ENCODE measurements at places on chromosomes 3 and 15. TPM values are rescaled to one million over a fixed set of nuclear protein-coding genes. Genes with fewer than 3 reads are reported as not detected.
A peak's percentile ranks its signal among the peaks of the same experiment; 100 is the strongest.

GRCh38 chr15:51302480-51302879 is 35.9 kb downstream of the CYP19A1 start:
- no peak for DNase-seq

- DNase-seq, result no peak
Observed at GRCh38 chr15:52790941-52791751, 1.0 kb upstream of the ONECUT1 start.

DNA sequence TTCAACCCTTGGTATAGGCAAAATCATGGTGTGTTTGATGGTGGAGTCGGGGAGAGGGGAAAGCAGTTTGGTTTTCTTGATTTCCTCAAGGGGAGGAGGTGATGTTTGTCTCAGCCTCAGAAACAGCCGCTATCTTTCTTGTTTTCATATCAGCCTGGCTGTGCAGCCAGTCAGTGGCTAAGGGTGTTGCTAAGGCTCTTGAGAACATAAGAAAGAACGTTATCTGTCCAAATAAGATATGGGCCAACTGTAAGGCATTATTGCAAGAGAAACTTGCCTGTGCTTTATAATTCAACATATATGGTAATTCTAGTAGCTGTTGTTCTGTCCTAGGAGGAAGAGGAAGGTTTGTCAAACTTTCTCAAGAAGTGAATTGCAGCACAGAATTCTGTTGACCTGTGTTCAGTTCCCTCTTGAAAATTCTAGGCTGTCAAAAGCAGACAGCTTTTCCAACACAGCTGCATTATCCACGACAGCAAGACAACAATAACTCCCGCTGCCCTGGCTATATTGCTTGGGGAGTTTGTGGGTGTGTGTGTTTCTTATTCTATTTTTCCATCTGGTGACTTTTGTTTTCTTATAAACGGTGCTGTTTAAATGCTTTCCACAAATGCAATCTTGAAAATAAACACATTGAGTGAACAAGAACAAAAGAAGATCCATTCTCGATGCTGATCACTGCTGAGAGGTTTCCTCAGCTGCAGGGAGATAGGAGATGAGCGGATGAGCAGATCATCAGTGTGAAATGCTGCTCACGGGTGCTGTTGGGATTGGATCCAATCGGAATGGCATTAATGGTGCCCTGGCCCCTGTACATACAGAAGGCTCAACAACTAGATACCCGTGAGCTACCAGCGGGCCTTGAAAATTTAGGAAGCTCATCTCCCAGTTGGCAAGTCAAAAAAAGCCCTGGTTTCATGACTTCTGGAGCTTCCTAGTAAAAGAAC is 90.8 kb upstream of the TNFAIP8L3 start:
- peak; percentile 68 for DNase-seq

DNA sequence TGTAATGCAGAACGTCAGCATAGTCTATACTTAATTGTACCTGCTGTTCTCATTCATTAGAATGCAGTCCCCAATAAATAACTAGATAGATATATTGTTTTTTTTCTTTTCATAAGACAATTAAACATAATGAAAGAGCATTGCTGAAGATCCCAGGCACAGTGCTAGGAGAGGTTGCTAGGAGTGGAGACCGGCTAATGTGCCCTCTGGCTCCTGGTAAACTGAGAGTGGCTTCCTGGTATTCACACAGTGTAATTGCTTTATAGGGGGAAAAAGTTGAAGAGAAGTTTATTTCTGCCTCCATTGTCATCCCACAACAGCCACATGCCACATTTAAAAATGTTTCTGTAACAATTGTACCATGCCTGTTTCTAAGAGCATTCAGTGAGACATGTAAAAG is 135.6 kb downstream of the MAP2K5 start:
- no peak for DNase-seq

- no peak for DNase-seq
Observed at GRCh38 chr15:59917504-59918157, 86.5 kb upstream of the FOXB1 start.

- DNase-seq, result no peak
Observed at GRCh38 chr15:33956397-33956796, 11.9 kb upstream of the CHRM5 start.

- peak; percentile 81 for DNase-seq
Observed at GRCh38 chr3:184757022-184757651, 45.3 kb upstream of the MAGEF1 start.

DNA sequence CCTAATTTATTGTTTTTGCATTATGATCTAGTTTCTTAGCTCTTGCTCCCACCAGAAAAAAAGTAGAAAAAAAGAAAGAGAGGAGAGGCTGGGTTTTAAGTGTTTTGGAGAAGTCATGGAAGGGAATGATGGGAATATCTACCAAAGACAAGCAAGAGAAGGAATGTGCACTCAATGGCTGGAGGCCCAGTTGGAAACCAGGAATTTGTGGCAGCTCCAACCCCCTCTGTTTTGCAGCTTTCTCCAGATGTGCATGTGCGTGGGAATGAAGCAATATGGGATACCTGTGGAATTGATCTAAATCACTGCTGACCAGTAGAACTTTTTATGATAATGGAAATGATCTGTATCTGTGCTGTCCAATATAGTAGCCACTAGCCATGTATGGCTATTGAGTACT is 27.1 kb downstream of the EIF2AK4 start:
- DNase-seq, result no peak

DNA sequence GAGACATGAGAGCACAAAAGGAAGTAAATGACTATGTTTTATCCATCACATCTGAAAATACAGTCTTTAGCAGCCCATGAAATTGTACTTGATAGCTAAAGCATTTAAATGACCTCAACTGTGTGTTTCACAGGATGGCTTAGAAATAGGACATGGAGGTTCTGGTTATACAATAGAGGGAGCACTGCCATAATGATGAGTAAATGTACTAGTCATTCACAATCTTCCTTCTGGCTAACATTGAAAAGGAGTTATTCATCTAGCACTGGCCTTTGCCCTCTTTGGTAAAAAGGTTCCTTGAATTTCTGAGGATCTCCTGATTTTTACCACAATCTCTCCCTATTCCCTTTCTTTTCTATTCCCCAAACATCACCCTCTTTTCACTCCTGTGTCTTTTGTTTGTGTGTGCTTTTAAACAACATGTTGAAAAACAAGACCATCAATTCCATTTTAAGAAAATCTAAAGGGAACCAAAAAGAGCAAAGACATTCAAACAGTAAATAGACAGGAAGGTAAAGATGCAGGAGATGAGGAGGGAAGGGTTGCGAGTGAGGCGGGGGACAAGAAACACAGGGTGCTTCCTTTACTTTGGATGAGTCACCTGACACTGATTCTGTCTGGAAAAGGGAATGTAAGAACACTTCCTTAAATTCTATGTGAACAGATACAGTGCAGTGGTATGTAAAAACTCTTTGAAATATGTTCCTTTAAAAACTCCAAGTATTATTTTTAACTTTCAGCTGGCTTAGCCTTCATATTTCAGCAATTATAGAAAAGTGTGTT is 619.0 kb downstream of the MECOM start:
- no peak for DNase-seq

DNA sequence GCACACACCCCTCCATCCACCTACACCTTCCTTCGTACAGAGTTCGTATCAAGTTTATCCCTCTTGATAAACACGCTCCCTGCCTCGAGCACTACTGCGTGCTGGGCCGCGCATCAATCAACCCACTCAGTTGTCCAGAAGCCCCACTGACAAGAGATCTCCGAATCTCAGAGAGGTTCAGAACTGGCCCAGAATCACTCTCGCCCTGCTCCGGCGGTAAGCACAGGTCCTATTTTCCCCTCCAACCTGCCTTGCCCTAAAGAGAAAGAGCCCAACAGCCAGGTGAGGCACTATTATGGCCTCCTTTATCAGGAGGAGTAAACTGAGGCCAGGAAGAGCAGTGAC is 494 bp upstream of the NISCH start:
- DNase-seq, result no peak

GRCh38 chr3:20173844-20174410 is 12.1 kb downstream of the SGO1 start:
- no peak for DNase-seq

- DNase-seq, result no peak
Observed at GRCh38 chr3:116256843-116257485, 188.3 kb downstream of the LSAMP start.

- DNase-seq, result no peak
Observed at GRCh38 chr15:74857082-74857655, 14.2 kb upstream of the ULK3 start.

GRCh38 chr3:120344349-120344748 is 4.8 kb downstream of the LRRC58 start:
- no peak for DNase-seq

DNA sequence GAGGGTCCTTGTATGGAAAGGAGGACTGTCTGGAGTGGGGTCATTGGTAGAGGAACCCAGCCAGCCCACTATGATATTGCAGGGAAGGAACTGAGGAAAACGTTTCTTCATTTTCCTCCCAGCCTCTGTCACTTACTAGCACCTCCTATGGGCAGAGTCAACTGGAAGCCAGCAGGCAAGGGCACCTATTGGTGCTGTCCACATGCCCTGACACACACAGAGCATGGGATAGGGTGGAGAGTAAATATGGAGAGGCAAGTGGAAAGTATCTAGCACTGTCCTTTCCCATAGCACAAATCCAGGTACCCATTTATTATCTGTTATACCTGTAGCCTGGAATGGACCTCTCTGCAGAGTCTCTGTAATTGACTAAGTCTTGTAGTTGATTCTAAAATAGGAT is 285.6 kb downstream of the WDR72 start:
- DNase-seq, result no peak

- no peak for DNase-seq
Observed at GRCh38 chr3:52798978-52799476, 4.4 kb downstream of the ITIH3 start.

GRCh38 chr3:157123621-157124020 is 36.3 kb downstream of the CCNL1 start:
- DNase-seq, result no peak

- DNase-seq, result no peak
Observed at GRCh38 chr15:38864827-38865581, 300.4 kb upstream of the RASGRP1 start.

DNA sequence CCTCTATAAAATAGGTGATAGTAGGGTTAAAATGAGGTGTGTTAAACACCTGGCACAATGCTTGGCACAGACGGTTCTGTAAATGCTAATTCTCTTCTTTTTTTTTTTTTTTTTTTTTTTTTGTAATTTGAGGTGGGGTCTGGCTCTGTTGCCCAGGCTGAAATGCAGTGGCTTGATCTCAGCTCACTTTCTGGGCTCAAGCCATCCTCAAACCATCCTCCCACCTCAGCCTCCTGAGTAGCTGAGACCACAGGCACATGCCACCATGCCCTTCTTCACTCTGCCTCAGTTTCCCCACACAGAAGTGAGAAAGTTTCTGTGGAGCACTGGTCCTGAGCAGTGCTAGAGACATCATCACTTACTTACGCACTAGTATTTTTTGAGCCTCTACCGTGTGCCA is 57.4 kb downstream of the SLC6A6 start:
- DNase-seq, result no peak

DNA sequence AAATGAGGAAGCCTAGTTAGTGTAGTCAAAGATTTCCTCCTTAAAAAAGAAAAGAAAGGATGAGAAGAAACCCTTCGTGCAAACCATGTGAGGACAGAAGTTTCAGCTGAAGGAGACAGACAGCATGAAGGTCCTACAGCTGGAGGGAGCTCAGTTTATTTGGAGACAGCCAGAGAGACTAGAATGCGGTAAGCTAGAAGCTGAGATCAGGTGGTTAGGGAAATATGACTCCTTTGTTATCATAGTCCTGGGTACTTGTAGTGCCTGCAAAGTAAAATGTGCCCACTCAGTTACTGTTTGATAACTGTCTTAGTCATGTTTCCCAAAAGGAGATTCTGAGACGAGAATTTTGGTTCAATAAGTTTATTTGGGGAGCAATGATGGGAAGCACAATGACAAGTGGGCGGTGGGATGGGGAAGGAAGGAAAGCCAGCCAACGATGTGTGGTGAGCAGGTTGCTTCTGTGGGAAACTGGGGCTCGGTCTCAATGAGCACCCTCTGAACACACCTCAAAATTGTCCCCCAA is 178.8 kb upstream of the SNTN start:
- no peak for DNase-seq

DNA sequence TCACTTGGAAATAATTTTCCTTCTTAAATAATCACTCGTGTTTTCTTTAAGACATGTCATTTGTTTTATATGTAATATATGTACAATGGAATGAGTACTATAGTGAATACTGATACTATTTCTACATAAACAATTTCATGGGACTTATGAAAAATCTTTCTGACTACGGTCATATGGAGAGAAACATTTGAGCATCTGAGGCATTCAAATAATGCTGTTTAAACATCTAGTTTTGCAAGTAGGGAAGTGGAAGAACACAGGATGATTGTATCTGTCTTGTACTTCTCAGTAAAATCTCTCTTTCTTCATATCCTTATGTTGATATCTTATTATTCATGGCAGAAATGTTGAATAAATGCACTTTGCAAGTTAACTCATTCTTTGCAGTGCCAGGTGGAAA is 599.5 kb upstream of the KCNMB2 start:
- DNase-seq, result no peak

GRCh38 chr15:43168192-43169107 is 16.8 kb upstream of the CCNDBP1 start:
- DNase-seq, result no peak

DNA sequence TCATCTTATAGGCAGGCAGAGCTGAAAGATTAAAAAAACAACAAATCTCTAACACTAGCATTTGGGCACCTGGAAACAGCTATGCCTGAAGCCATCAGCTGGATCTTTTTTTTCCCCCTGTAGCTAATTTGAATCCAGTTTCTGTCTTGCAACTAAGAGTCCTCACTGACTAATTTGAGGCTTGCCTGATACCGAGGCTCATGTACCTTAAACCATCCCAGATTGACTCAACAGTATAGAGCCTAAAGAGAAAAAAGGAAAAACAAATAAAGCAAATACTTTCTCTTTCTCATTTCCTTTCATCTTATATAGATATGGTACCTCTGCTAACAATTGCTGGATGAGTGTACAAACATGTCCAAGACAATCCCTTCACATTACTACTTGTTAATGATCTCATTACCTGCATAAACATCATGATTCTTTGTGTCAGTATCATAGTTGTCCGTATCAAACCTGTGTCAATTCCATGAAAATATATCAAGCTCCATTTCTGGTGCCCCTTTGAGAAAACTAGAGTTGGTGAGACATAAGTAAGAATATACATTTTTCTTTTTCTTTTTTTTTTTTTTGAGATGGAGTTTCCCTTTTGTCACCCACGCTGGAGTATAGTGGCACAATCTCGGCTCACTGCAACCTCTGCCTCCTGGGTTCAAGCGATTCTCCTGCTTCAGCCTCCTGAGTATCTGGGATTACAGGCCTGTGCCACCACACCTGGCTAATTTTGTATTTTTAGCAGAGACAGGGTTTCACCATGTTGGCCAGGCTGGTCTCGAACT is 43.1 kb downstream of the BHLHE40 start:
- DNase-seq, result no peak

GRCh38 chr3:31804251-31805051 is 176.6 kb downstream of the OSBPL10 start:
- no peak for DNase-seq

GRCh38 chr3:66486202-66486601 is 14.6 kb downstream of the LRIG1 start:
- DNase-seq, result no peak

GRCh38 chr3:129506231-129506742 is 22.2 kb upstream of the RHO start:
- no peak for DNase-seq

ZIC4 gene
- 6.2 TPM for polyA plus RNA-seq

ZNF662 gene
- polyA plus RNA-seq, result 17.0 TPM

DISP2 gene
- polyA plus RNA-seq, result 1.2 TPM

STXBP5L gene
- not detected for polyA plus RNA-seq

ABHD6 gene
- 7.5 TPM for polyA plus RNA-seq

GOLGA8A gene
- polyA plus RNA-seq, result 48.5 TPM

ARL6IP5 gene
- polyA plus RNA-seq, result 141 TPM

All from muscle of arm (tissue), 14 donors.